Left ventricle myocardium inferior (tissue), 1 donor: ENCODE measurements at places on chromosomes 2 and 18. TPM values are rescaled to one million over a fixed set of nuclear protein-coding genes. Genes with fewer than 3 reads are reported as not detected.

DNA sequence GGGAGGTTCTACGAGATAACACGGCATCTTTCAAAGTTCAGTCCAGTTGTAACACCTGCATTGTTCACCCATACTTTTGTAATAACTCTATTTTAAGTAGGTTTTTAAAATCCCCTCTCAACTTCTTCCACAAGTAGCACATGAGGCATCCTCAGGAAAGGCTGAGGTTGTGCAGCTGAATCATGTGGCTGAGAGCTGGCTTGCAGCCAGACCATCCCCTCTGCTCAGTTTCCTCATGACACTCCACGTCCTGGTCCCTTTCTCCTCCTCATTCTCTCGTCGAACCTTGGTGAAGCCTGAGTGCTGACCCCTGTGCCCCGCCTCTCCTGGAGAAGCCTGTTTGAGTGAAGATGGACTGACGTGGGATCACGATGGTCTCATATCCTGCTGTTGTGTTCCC, 42.5 kb downstream of the POU3F3 start:
- H3K36me3 ChIP-seq = no peaks in the 10 kb centered on the region
- H3K4me3 ChIP-seq = no peak overlapping the region
- H3K27me3 ChIP-seq = peaks cover 72% of the 10 kb centered on the region
- H3K27ac ChIP-seq = no peak overlapping the region
- H3K4me1 ChIP-seq = no peaks in the 10 kb centered on the region
- DNase-seq = no peak

The PROKR1 gene
- not detected for total RNA-seq

The ACKR3 gene
- total RNA-seq = 39.3 TPM

The HJURP gene
- total RNA-seq = 0.36 TPM
